ENCODE measurements at places on chromosomes 7 and 10. TPM values are rescaled to one million over a fixed set of nuclear protein-coding genes. Genes with fewer than 3 reads are reported as not detected.

Gene CSGALNACT2
- polyA plus RNA-seq = 33.1 TPM

Gene PAX4
- not detected for polyA plus RNA-seq

Gene COL1A2
- 21.0 TPM for polyA plus RNA-seq

Gene UTF1
- not detected for polyA plus RNA-seq

Gene EPHB6
- polyA plus RNA-seq = 2.9 TPM

Gene MARCHF5
- polyA plus RNA-seq = 28.3 TPM

Gene USP6NL
- 1.8 TPM for polyA plus RNA-seq

Gene DTX2
- 18.1 TPM for polyA plus RNA-seq

Gene PRSS37
- not detected for polyA plus RNA-seq

Gene ZNF248
- polyA plus RNA-seq = 2.8 TPM

Gene SUN3
- not detected for polyA plus RNA-seq

Gene ASAH2
- polyA plus RNA-seq = 0.27 TPM

- DNase-seq = no peak
These were observed 8.0 kb upstream of the ALDH18A1 start for GRCh38 chr10:95664543-95664942.

- no peak for DNase-seq
These were observed 116.3 kb upstream of the RET start for GRCh38 chr10:42960491-42960990.

DNA sequence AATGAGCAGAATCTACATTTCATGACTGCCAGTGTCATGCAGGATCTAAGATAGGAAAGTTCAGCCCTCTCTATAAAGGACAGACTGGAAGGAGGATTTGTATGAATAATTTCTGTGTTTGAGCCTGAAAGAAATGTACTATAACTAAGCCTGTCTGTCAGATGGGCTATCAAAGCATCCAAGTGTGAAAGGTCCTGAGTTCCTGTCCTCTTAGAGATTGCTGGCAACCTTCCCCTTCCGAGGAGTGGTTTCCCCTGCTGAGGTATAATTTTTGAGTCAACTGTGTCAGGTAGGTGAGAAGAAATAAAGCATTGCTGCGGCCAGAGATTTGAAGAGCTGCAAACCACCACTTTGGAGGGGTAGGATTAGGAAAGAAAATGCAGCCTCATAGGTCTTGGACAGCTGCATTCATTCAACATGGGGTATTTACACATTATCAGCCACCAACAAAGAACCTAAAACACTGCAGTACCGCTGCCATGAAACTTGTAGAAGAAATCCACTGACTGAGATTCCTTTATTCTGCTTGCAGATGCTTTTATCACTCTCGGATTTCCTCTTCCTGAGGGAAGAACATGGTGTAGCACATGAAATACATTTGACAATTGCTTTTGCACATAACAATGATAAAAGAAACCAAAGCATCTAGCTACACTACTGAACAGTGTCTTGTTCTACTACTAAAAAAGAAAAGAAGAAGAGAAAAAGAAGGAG lies 189.1 kb downstream of the DGKI start:
- no peak for DNase-seq

GRCh38 chr10:63765126-63765525 lies 243.9 kb downstream of the REEP3 start:
- no peak for DNase-seq

DNA sequence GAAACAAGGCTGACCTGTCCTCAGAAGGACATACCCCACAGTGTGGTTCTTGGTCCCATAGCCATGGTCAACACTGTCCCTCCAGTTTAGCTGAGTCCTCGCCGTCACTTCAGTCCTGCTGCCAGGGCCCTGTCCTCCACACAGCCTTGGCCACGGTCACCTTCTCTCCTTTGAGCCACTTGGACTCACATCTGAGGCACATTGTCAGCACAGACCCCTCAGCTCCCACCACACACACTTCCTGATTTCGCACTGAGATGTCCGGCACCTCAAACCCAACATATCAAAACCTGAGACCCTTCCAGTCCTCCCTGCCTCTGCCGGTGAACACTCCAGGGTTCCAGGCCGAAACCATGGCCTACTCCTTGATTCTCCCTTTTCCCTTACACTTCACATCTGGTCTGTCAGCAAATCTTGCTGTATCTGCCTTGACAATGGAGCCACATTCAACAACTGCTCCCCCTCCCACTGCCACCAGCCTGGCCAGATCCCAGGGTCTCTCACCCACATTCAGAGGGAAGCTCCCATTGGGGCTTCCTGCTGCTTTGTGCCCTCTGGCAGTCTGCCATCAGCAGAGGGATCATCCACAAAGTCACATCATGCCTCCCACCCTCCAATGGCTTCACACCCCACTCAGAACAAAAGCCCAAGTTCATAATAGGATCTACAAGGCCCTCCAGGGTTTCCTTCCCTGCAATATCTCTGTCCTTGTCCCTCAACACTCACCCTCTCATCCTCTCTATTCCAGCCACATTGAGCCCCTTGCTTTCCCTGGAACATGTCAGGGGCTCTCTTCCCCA lies 219.6 kb upstream of the SHH start:
- no peak for DNase-seq

DNA sequence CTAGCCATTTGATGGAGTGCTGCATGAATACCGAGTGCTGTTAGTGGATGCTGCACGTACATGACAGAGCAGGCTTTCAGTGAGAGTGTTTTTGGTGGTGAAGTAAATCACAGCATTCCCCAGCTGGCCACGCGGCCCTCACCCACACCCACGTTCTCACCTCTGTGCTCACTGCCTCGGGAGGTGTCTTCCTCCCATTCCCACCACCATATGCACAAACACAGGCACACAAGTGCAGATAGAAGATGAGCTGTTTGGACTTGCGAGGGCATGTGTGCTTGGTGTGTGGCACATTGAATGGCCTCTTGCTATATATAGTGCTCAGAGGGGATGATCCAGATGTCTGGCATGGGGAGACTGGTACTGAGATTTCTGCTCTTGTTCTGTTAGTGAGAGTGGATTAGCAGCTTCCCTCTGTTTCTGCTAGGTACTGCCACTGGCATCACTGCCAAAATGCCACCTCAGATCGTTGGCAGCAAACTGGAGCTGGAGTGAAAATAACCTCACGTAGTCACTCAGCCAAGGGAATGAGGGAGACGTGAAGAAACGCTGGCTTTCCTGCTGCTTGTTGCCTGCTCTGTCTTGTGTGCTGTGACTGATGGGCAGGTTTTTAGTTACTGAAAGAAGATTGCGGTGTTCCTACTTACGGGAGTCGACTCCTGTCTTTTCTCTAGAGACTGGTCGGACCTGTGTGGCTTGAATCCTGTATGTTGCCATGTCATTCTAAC lies 19.1 kb downstream of the DNAJB6 start:
- peak; percentile 86 for DNase-seq

GRCh38 chr7:42930889-42931288 lies 1.1 kb downstream of the PSMA2 start:
- no peak for DNase-seq

DNA sequence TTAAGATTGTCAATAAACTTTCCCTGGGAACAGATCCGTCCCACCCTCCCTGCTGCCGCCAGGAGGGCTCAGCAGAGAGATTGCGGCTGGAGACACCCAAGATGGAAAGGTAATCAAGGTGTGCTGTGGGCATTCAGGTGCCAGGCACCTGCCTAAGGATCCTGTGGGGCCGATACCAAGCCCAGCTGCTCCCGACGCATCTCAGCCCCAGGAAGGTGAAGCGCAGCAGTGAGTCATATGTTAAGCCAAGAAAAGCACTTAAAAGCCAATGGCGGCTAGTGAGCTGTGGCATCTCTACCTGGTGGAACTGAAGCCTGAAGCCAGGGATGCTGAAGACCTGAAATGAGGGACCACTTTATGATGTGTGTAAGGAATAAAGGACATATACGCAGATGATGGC lies 6.1 kb downstream of the WDR86 start:
- DNase-seq = no peak

- DNase-seq = no peak
These were observed 55.5 kb downstream of the PLXNA4 start for GRCh38 chr7:132520591-132521280.

GRCh38 chr7:44580945-44581878 lies 819 bp downstream of the TMED4 start:
- DNase-seq = no peak

- peak; percentile 87 for DNase-seq
These were observed 1.6 kb upstream of the HILPDA start for GRCh38 chr7:128453836-128454804.

DNA sequence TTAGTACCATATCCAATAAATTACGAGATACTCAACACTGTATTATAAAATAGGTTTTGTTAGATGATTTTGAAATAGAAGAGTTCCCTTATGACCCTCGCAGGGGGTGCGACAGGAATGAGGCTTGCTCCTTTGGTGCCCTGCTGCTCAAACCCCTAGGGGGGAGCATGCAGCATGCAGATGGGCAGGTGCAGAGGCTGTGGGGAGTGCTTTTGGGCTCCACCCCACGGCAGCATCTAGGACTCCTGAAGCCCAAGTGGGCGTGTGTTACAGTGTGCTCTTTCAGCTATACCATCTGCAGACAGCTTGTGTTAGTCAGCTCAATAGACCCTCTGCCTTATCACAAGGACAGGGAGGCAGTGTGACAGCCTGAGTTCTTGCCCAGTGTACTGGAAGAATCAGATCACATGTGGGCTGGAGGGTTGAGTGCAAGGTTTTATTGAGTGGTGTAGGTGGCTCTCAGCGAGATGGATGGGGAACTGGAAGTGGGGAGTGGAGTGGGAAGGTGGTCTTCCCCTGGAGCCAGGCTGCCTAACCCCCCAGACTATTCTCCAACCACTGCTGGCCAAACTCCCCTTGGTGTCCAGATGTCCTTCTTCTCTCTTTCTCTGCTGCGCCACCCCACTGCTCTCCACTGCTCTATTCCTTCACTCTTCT lies 3.1 kb upstream of the MRC1 start:
- DNase-seq = no peak

- DNase-seq = no peak
These were observed 51.3 kb upstream of the PIK3CG start for GRCh38 chr7:106813705-106814305.

DNA sequence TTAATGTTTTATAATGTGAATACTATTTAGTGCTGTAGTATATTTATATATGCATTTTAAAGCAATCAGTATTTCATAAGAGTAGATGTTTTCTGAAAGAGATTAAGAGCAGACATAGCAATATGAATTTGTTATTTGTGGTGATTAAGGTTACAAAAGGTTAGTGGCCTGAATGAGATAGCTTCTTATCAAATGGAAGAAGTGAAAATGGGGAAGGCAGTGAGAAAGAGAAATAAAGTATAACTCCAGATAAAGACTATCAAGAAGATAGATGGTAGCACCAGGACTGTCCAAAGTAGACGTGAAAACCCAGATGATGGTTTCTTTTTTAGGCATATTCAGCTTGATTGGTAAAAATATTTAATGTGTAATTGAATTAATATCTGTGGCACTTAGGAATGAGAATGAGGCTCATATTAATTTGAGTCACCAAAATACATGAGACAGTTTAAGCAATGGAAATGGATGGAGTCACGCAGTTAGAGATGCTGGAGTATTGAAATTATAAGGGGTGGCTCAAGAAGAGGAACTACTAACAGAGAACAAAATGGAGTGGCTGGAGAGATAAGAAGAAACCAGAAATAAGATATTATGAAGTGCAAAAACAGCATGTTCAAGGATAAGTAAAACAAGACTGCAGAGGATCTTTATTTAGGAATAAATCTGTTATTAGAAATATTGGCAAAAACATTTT lies 288.0 kb upstream of the SEMA3C start:
- DNase-seq = no peak

DNA sequence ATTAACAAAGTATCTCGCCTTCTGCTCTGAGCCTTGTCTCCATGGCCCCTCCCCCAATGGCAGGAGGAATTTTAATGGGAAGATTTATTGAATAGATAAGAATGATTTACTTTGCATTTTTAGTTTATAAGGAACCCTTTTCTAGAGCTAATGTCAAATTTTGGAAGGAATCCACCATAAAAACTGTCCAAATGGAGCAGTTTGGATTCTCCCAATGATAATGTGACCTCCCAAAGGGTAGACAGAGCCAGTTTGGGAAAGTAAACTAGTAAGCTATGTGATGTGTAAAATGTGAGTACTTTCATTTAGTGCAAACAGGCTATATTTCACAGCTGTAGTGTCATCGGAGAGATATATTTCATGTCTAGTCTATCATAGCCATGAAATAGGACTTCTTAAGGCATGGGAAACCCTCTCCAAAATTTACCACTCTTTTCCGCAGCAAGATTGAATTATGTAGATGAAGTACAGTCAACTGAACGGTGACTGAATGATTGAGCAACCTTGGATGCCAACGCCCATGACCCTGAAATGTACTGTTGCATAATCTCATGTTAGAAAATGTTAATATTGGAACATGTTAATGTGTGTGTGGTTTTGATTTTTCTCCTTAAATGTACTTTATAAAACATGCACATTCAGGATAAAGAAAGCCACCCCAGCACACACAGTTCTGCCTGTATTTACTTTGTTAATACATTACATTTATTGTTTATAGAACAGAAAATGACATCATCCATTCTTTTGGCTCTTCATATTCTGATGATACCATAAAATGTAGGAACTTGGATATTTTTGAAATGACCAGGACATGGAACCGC lies 140.6 kb downstream of the NRP1 start:
- DNase-seq = no peak

DNA sequence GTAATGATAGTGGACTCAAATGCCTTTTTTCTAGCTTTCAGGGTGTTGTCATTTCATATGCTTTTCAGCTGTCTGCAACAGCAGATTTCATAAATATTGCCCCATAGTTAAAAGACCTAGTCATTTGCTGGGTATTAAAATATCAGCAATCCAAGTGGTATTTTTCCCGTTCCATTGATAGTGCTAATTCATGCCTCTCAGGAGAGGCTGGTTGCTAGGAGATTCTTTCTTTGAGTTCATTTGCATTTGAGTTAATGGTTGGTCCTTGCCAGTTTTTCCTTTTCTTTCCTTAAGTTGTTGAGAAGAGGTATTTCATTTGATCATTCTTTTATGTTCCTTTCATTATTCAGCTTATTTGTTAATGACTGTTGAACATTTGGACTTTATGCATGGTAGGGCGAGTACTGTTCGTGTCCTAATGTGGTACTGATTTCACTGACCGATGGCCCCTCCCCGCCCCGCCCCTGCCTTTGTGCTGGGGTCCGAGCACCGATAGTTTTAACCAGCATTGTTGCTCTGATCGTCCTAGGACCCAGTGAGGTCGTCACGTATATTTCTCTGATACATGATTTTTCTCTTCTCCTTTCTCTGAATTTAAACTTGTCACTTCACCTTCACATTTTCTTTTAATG lies 128.6 kb downstream of the CCNY start:
- DNase-seq = no peak

- DNase-seq = no peak
These were observed 29.9 kb downstream of the EN2 start for GRCh38 chr7:155487509-155488482.

GRCh38 chr10:114541081-114541796 lies 116.8 kb downstream of the ABLIM1 start:
- DNase-seq = peak; percentile 70

DNA sequence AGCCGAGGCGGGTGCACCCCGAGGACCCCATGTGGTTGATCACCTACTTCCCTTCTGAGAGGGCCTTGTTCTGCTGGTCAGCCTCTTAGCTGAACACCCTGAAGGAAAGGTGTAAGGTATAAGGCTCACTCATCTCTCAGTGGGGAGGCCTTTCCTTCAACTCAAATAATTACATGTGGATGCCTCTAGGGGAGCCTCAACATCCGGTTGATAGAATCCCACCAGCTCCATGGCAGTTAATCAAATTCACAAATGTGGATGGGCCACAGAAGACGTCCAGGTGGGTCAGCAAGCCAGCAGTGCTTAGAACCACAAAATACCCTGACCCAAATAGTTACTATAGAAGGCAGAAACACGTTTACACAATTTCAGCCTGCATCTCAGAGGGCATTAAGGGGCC lies 37.7 kb upstream of the ZNF32 start:
- no peak for DNase-seq

- DNase-seq = no peak
These were observed 113.0 kb downstream of the MGMT start for GRCh38 chr10:129580010-129580409.

Data from psoas muscle (tissue), 8 donors.